Neural progenitor cell (in vitro differentiated cells): ENCODE measurements at places on chromosomes 11 and 22.

GRCh38 chr22:25726241-25726640, 15.7 kb upstream of the MYO18B start:
- no peak for DNase-seq

GRCh38 chr11:67628710-67629385, 889 bp downstream of the NUDT8 start:
- DNase-seq = no peak

DNA sequence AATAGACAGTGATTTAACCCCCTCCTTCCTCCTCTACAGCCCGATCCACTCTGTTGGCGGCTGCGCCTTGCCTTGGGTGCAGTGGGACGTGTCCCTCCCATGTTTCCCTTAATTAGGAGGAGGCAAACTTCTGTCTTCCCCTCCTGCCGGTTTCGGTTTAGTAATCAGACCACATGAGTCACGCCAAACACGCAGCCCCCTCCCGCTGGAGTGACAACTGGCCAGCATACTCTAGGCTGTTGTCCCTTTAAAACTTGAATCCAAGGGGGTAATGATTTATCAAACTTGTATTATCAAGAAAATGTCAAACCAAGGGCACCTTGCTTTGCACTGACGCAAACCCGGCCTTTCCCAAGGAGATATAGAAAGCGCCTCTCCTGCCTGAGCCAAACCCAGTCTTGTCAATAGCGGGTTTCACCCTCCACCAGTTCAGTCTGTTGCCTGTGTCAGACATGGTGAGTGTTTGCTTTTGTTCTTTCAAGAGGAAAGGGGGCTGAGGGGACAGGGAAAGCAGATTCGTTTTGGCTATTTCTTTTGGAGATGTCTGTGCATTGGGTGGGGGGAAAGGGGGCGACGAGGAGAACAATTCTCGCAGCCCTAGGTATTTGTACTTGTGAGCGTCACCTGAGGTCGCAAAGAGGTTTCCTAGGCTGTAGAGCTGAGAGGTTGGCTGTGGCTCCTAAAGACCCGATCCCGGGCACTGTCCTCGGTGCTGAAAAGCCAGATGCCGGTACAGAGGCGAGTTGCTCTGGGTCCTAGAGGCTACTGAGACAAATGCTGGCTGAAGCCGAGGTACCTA, at the start of gene SLC6A5:
Gene SLC6A5, plus strand, starts transcription at position 388 of the 799 bp plus-strand sequence. Its CDS starts 65 bp downstream, at position 453.
- DNase-seq = peak; percentile 94

GRCh38 chr11:13277768-13278608, at the start of gene BMAL1:
BMAL1 (plus strand) TSS chr11:13277790; CDS start chr11:13354309, 76,519 bp downstream.
- peak; percentile 50 for DNase-seq

GRCh38 chr11:36073411-36074203, 129.7 kb downstream of the LDLRAD3 start:
- DNase-seq = peak; percentile 45

DNA sequence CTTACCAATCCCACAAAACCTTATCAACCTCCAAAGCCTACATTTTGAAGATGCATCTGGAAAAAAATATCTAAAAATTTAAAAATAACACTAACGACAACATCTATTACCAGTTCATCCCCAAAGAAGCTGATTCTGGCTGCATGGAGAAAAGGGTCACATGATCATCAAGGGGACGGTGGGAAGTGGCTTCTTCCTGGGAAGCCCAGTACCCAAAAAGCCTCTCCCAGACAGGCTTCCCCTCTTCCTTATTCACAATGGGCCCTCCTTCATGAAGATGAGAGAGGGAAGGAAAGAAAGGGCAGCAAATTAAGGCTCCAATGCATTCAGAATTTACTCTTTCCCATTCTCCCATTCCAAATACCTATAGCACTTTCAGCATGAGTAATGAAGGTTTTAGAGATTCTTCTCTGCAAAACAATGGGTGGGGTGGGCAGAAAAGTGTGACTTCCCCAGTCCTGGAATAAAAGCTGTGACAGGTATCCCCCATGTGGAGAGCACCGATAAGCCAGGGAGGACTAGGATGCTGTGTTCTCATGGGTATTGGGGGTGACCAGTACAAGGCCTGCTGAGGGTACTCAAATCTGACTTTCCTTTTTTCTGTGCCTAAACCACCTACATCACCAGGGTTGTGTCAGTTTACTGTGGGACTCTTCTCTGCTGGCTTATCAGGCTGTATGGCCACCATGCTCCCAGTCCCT, 88.2 kb downstream of the SIK3 start:
- no peak for DNase-seq
